ENCODE measurements at places on chromosomes 16 and 17. TPM values are rescaled to one million over a fixed set of nuclear protein-coding genes. Genes with fewer than 3 reads are reported as not detected.

CTRB1 gene
- total RNA-seq: not detected

TMIGD1 gene
- total RNA-seq: not detected

GGT6 gene
- total RNA-seq: not detected

TPSD1 gene
- not detected for total RNA-seq

ARMC5 gene
- total RNA-seq: 6.6 TPM

C16orf92 gene
- total RNA-seq: not detected

MEOX1 gene
- 0.07 TPM for total RNA-seq

CPNE2 gene
- 14.7 TPM for total RNA-seq

FOXC2 gene
- 5.0 TPM for total RNA-seq

GRAP gene
- 0.13 TPM for total RNA-seq

SDK2 gene
- 0.13 TPM for total RNA-seq

MEIOB gene
- total RNA-seq: not detected

OR1A1 gene
- not detected for total RNA-seq

DDX19B gene
- 21.0 TPM for total RNA-seq

COPZ2 gene
- total RNA-seq: 62.9 TPM

HOXB7 gene
- total RNA-seq: 1.8 TPM

LYRM9 gene
- 3.1 TPM for total RNA-seq

TPPP3 gene
- 1.6 TPM for total RNA-seq

RND2 gene
- total RNA-seq: 0.20 TPM

P2RX1 gene
- total RNA-seq: 0.30 TPM

CARHSP1 gene
- total RNA-seq: 76.8 TPM

SPATA33 gene
- total RNA-seq: 2.2 TPM

PRSS27 gene
- 0.69 TPM for total RNA-seq

CDC6 gene
- total RNA-seq: 3.9 TPM

PRCD gene
- total RNA-seq: 4.5 TPM

ARL17B gene
- total RNA-seq: 3.8 TPM

CDH1 gene
- 0.52 TPM for total RNA-seq

PLXDC1 gene
- total RNA-seq: 3.5 TPM

GP1BA gene
- total RNA-seq: not detected

NPTX1 gene
- total RNA-seq: 8.0 TPM

ZNF174 gene
- total RNA-seq: 6.1 TPM

TAC4 gene
- not detected for total RNA-seq

KRTAP9-3 gene
- total RNA-seq: not detected

KRTAP4-1 gene
- not detected for total RNA-seq

CCL7 gene
- total RNA-seq: 3.7 TPM

TSNAXIP1 gene
- 0.78 TPM for total RNA-seq

USP43 gene
- total RNA-seq: not detected

KRTAP4-9 gene
- total RNA-seq: not detected

VASN gene
- 148 TPM for total RNA-seq

CISD3 gene
- 3.5 TPM for total RNA-seq

GNGT2 gene
- total RNA-seq: not detected

ZNF689 gene
- 3.8 TPM for total RNA-seq

COX6A2 gene
- not detected for total RNA-seq

CCL4L2 gene
- not detected for total RNA-seq

KRTAP3-1 gene
- total RNA-seq: not detected

PTGES3L gene
- total RNA-seq: 0.23 TPM

CHST6 gene
- total RNA-seq: 2.1 TPM

KRTAP2-3 gene
- total RNA-seq: 0.56 TPM

XYLT1 gene
- 16.0 TPM for total RNA-seq

EMP2 gene
- total RNA-seq: 32.8 TPM

COA3 gene
- total RNA-seq: 41.7 TPM

ST6GALNAC1 gene
- not detected for total RNA-seq

ANKRD40 gene
- total RNA-seq: 28.4 TPM

TEFM gene
- total RNA-seq: 9.2 TPM

FBXL19 gene
- 18.5 TPM for total RNA-seq
